ENCODE measurements at places on chromosomes 12 and 14. TPM values are rescaled to one million over a fixed set of nuclear protein-coding genes. Genes with fewer than 3 reads are reported as not detected.

Gene NKX2-1
- total RNA-seq = not detected

DNA sequence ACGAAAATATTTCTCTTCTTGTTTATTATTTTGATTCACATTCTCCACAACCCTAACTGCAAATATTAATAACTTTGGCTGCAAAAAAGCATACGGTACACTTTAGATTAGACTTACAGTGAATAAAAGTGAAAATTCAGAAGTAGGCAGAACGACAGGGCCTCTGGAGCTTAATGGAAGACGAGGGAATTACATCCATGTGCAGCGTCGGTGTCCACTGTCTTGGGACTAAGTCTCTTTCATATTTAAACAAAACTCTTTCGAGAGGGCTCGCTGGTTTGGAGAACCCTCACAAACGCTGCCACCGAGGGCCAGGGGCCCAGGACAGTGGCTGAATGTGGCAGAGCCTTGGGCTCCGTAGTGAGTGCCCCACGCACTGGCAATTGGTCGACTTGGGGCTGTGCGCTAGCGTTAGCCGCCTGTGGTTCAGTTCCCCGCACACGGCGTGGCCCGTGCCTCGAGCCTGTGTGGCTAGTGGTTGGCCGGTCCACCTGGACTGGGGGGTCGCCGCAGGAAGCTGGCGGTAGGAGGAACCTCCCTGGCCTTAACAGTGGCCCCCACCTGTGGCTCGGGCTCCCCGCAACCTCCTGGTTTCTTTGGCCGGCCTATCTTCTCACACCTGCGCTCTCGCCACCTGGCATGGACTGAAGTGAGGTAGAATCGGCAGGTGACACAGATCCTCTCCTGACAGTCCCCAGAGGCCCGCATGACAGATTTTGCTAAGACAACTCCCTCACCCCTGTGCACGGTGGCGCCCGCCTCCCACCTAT is 739 bp upstream of the PAX9 start:
- H3K4me1 ChIP-seq = peaks cover 35% of the 10 kb centered on the region
- no peak for DNase-seq
- peak overlapping the region; percentile 87 for H3K4me3 ChIP-seq
- H3K36me3 ChIP-seq = no peaks in the 10 kb centered on the region

- peaks cover 25% of the 10 kb centered on the region for H3K36me3 ChIP-seq
- H3K4me1 ChIP-seq = no peaks in the 10 kb centered on the region
- no peak overlapping the region for H3K27ac ChIP-seq
- no peak overlapping the region for H3K4me3 ChIP-seq
- DNase-seq = no peak
- peaks cover 28% of the 10 kb centered on the region for H3K27me3 ChIP-seq
Measured at GRCh38 chr14:36293824-36294223, 26.6 kb downstream of the MBIP start.

Gene IL26
- not detected for total RNA-seq

GRCh38 chr12:113766879-113767878 is 198.9 kb downstream of the RBM19 start:
- H3K27ac ChIP-seq = no peak overlapping the region
- H3K27me3 ChIP-seq = peaks cover 16% of the 10 kb centered on the region
- H3K36me3 ChIP-seq = no peaks in the 10 kb centered on the region

Gene TMTC1
- 13.1 TPM for total RNA-seq

Measured in neural crest cell (in vitro differentiated cells).